ENCODE measurements at places on chromosomes 11 and 22. TPM values are rescaled to one million over a fixed set of nuclear protein-coding genes. Genes with fewer than 3 reads are reported as not detected.

Gene NPAS4
- 0.09 TPM for polyA plus RNA-seq

GRCh38 chr22:41844036-41844435 lies 11.1 kb downstream of the SREBF2 start:
- no peak for DNase-seq

Gene SRSF8
- 60.8 TPM for polyA plus RNA-seq

GRCh38 chr11:12434325-12434654 lies 56.9 kb downstream of the PARVA start:
- no peak for DNase-seq

- DNase-seq = no peak
Measured at GRCh38 chr11:69400771-69401590, 80.5 kb upstream of the LINC01488 start.

GRCh38 chr11:35246745-35247144 lies 107.8 kb downstream of the CD44 start:
- DNase-seq = no peak

- DNase-seq = no peak
Measured at GRCh38 chr11:115930886-115931547, 426.8 kb upstream of the CADM1 start.

- no peak for DNase-seq
Measured at GRCh38 chr11:109015283-109015682, 350.4 kb downstream of the DDX10 start.

- peak; percentile 55 for DNase-seq
Measured at GRCh38 chr11:70885281-70886231, 366.8 kb downstream of the SHANK2 start.

- DNase-seq = no peak
Measured at GRCh38 chr11:1444321-1444720, 42.3 kb downstream of the MOB2 start.

Gene TRIM77
- polyA plus RNA-seq = not detected

DNA sequence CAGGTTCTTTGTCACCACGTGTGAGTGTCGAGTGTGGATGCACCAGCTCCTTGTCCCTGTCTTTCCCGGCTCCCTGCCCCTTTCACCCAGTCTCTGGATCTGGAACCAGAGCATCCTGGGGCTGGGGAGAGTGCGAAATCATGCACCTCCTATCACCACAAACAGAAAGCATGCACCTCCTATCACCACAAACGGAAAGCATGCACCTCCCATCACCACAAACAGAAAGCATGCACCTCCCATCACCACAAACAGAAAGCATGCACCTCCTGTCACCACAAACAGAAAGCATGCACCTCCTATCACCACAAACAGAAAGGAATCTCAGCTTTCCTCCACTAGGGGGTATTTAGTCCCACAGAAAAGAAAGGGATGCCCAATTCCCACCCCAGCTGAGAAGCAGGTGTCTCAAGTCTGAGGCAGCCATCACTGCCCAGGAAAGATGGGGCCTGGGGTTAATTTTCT lies 5.9 kb upstream of the GLB1L3 start:
- DNase-seq = no peak

DNA sequence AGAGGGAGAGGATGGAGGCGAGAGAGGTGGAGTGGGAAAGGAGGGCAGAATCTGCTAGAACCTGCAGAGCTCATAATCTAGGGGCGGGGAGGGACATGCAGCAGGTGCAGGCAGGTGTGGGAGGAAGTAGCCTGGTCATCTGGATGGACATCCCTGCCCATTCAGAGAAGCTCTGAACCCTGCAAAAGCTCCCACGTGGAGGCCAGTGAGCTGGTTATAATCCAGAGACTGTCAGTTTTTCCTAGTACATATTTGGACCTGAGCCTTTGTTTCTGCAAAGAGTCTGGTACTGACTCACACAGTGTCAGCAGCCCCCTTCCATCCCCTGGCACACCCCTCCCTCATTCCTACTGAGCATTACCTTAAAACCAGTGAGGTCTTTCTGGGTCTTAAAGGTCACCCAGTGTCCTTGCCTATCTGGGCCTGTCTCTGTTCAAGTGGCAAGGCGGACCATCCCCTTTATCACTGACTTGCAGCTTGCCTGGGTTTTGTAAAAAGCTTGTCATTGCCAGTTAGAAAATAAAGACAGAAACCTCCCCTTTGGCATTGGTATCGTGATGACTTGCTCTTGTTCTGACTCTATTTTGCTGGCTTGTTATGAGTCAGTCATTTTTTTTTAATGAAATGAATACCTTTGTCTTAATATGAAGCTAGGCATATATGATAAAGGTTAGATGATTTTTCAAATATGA lies 26.1 kb downstream of the PTPRJ start:
- DNase-seq = no peak

Gene CYTH4
- polyA plus RNA-seq = 4.9 TPM

- DNase-seq = no peak
Measured at GRCh38 chr22:47034076-47034808, 271.8 kb downstream of the TBC1D22A start.

GRCh38 chr11:45156201-45156600 lies 9.8 kb downstream of the PRDM11 start:
- DNase-seq = no peak

- DNase-seq = no peak
Measured at GRCh38 chr11:1335811-1336761, 26.7 kb upstream of the TOLLIP start.

DNA sequence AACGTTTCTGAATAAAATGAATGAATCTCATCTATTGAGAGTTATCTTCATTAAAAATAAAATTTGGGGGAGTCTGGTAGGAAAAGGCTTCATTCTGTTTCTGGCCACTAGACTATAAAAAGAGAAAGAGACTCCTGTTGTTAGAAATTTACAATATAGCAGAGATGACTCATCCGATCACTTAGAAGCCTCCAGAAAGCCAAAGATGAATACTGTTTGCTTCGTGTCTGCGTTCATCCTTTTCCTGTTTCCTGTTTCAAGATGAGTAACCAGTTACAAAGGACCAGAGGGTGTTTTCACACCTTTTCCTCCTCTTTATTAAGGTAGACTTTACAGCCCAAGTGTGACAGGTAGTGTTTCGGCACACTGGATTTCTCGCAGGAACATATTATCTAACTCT lies 1120.7 kb downstream of the LRRC4C start:
- no peak for DNase-seq

- DNase-seq = no peak
Measured at GRCh38 chr11:80613655-80614054, 1172.8 kb upstream of the TENM4 start.

Gene CECR2
- 14.3 TPM for polyA plus RNA-seq

DNA sequence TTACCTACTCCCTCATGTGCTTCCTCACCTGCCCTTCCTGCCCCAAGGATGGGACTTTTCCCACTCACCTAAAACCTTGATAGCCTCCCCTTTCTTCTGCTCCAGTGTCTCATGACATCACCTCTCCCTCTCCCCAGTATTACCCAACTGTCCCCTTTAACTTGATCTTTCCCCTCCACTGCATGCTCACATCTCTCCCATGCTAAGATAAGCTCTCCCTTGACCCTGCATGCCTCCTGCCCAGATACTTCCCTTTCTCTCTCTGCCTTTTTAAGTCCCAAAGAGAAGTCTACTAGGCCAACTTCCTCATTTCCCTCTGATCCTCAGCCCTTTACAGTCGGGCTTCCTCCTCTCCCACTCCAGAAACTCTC lies 14.8 kb downstream of the CD3E start:
- no peak for DNase-seq

- DNase-seq = no peak
Measured at GRCh38 chr11:16960250-16960649, 54.0 kb downstream of the PLEKHA7 start.

DNA sequence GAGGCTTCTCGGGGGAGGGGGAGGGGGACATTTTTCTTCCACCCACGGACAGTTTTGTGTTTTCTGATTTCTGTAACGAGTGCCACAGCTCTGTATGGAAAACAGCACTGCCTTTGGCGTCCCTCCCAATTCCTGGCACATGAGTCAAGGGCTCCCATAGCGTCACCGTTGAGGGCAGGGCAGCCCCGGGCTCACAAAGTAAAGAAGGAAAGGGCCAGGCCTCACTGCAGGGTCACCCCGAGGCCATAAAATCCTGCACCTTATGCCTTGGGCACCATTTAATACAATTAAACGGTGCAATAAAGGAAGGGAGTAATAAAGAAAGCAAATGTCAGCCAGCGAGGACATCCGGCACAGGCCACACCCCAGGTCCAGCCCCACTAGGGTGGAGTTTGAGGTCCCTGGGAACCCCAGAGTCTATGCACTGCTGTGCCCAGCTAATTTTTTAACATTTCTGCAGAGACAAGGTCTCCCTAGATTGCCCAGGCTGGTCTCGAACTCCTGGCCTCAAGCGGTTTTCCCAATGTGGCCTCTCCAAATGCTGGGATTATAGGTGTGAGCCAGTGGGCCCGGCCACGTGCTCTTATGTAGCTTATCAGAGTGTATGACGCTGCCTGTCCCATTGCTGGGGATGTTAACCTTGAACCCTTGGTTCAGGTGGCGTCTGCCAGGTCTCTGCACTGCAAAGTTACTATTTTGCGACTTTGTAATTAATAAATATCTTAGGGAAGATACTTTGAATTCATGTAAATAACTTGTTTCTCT lies 13.6 kb upstream of the MUC2 start:
- no peak for DNase-seq

GRCh38 chr11:131957201-131957600 lies 586.8 kb downstream of the NTM start:
- DNase-seq = no peak

DNA sequence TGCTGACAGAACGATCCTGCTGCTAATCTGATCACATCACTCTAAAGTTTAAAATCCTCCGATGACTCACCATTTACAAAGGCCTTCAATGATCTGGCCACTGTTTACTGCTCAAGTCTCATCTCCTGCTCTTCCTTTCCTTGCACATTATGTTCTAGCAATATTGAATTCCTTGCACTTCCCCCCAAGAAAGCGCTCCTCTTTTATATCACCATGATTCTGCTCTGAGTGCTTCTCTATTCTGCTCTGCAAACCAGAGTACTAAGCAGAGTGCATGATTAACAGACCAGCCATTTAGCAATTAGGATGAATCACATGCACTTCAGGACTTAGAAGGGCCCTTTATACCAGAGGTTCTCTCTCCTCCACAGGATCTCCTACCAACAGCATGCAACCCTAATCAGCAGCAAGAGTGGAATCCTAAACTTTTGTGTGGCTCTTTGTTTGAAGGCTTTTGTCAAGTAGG lies 1122.8 kb upstream of the CCDC90B start:
- DNase-seq = no peak

- no peak for DNase-seq
Measured at GRCh38 chr11:68142028-68142412, 20.8 kb upstream of the CHKA start.

Gene ZP1
- 0.12 TPM for polyA plus RNA-seq

DNA sequence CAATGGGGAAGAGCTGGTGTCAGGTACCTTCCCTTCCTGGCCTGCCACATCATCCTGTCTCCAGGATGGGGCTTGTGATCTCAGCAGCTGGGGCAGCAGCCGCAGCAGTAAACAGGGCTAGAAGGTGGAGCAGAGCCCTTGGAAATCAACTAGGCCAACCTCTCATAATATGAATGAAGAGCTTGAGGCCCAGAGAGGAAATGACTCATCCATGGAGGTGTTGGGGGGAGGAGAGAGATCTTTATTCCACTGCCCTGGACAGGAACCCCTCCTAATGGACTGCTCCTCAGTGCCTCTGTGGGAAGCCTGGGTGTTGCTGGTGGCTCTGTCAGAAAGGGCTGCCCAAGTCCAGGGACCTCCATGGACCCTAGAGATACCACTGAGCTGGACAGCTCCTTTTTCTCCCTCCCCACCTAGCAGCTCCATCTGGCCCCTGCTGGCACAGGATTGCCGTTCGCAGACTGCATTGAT lies 111.8 kb downstream of the OSBP2 start:
- DNase-seq = no peak

Gene OR5AK2
- polyA plus RNA-seq = not detected

Gene B4GAT1
- polyA plus RNA-seq = 51.3 TPM

Gene TSSK2
- polyA plus RNA-seq = not detected

DNA sequence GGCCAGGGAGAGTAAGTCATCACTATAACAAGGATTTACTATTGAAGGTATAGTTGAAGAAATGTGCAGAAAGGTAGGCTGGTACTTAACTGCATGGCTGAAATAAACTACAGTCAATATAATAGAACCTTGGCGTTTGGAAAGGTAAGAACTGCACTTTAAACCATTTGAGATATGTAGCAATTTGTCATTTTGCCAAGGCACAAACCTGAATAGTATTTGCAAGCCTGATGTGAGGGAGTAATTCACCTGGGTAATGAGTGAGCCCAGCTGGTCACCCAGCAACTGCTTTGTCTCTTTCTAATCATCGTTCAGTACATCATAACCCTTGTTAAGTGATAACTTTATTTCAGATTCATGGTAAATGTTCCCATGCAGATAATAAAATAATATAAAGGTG lies 62.3 kb upstream of the SCUBE2 start:
- DNase-seq = no peak

All from renal cortex interstitium (tissue), 15 donors.